ENCODE measurements at places on chromosomes 12 and 14.

DNA sequence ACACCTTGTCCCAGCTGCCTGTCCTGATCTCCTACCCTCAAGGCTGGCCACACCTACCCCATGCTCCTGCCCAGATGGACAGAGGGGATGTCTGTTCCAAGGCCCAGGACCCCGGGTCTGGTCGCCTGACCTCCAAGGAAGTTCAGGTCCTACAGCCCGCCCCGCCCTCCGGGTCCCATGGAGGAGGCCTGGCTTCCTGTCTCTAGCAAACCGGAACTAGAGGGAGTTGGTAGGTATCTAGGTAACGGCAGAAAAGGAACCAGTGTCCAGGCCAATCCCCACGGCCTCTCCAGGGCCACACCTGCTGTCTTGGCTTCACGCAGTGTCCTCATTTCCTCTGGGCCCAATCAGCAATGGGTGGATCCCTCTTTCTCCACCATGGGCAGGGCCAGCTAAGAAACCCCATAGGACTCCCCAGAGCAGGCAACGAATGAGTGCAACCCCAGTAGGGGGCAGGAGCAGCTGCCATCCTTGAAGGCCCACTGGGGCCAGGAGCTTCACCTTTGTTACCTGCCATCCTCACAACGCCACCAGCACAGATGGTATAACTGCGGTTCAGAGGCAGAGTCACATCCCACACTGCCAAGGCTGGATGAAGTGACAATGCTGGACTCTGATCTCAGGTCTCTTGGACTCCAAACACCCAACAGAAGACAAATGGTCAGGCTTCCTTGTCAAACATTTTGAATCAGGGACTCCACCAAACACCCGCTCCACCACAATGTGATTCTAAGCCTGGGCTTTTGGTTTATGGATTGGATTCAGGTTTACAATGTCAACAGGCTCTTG is 25.1 kb upstream of the RPLP0 start:
- DNase-seq, result no peak

DNA sequence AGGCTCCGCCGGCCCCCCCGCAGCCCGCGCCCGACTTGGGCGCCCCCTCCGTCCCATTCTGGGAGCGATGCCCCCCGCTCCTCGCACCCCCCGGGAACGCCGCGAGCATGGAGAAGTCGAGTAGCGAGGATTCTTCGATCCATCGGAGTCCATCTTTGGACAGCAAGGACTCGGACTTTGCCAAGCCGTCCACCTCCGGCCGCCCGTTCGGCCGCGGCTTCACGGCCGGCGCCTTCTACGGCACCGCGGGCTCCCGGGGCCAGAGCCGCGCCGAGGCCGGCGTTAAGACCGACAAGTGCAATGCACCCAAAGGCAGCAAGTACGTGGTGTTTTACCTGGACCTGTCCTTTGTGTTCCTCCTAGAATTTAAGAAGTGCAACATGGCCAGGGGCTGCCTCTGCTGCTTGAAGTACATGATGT is 123.6 kb downstream of the TSPAN9 start:
- DNase-seq, result no peak

DNA sequence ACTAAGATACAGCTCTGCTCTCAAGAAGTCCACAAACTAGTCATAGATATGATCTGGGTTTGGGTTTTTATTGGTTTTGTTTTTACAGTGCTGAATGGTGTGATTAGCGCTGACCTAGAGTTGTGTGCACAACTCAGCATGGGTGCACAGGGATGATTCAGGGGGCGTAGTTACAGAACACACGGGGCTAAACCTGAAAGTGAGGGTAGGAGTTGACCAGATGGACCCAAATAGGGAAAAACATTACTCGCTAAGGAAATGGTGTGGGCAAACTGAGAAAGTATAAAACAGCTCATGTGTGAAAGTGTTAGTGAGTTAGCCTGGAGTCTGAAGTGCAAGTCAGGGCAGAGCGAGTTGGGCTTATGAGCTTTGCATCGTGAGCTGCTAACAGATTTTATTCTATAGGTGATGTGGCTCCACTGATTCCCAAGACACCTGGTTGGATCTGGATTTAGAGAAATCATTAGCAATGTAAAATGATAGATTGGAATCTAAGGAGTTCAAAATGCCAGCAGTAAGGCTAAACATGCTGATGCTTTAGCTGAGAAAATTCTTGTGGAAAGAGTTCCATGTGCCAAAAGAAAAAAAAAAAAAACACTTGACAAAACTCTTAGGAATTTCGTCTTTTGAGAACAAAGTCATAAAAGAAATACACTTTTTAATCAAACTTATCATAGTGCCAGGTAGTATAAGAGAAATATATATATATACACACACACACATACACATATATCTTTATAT is 134.9 kb downstream of the SLC5A8 start:
- DNase-seq, result no peak

DNA sequence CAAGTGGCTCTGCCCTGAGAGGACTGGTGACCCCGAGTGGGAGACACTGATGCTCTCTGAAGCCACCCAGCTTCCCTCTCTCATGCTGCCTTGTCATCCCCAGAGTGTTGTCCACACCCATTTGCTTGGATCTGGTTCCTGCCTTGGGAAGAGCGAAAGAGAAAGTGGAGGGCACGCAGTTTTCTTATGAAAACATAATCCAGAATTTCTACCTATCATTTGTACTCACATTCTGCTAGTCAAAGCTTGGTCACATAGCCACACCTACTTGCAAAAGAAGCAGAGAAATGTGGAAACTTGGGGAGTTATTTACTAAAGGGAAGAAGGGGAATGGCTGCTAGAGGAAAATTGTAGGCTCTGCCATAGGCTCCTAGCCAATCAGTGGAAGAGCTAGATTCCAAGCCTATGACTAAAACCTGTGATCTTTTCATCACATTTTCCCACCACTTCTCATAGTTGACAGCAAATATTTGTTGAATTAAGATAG is 326.3 kb downstream of the ZFP36L1 start:
- DNase-seq, result no peak

DNA sequence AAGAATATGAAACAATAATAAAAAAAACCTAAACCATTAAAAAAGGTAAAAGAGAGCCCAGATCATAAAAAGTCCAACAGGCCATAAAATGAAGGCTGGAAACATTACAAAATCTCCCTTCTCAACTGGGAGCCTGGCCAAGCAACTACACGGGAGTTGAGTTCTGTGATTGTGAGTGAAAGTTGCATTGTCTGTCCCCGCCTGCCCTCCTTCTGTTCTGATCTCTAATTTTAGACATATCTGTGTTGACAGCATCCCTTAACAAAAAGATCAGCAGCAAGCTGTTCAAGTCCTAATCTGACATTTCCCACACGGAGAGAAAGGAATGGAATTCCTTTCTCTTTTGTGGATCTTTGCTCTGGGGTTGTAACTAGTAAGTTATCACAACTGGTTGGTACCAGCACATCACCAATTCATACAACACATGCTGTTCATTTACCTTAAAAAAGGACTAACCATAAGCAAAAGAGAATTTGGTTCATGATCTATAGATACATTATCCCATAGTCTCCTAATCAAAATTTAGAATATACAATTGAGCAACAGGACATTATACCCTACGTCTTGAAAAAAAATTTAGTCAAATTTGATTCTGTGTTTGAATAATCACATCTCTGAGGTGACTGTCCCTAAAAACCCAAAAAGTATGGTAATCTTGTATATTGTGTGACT is 205.1 kb upstream of the GZMB start:
- DNase-seq, result no peak

DNA sequence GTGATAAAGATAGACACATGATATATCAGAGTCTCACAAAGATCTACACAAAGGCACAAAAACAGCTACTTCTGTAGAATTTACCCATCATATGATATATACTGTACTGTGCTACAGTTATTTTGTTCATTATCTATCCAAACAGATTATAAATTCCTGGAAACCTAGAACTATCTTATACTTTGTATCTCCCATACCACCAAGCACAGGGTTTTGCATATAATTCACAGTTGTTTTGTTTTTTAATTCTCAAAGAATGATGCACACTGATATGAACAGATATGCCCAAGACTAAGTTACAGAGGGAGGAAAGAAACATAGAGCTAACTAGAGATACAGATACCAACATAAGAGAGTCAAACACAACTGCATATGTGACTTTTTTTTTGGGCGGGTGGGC is 3.4 kb downstream of the PRKAG1 start:
- DNase-seq, result no peak

- no peak for DNase-seq
Observed at GRCh38 chr12:15020156-15020555, 47.3 kb downstream of the PDE6H start.

- no peak for DNase-seq
Observed at GRCh38 chr12:1553987-1554982, 40.1 kb downstream of the FBXL14 start.

- no peak for DNase-seq
Observed at GRCh38 chr12:94941440-94941862, 62.0 kb downstream of the NDUFA12 start.

DNA sequence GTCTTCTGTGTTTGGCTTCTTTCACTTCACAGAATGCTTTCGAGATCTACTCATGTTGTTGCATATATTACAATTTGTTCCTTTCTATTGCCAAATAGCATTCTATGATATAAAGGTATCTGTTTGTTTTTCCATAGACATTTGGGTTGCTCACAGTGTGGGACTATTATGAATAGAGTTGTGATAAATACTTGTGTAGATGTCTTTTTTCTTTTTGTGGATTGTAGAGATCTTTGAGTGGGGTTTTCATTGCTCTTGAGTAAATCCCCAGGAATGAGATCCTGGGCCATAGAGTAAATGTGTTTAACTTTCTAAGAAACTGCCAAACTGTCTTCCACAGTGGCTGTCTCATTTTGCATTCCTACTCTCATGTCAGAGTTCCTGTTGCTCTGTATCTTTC is 24.9 kb upstream of the CEBPE start:
- DNase-seq, result no peak

- DNase-seq, result no peak
Observed at GRCh38 chr14:46818147-46818546, 166.6 kb upstream of the RPL10L start.

DNA sequence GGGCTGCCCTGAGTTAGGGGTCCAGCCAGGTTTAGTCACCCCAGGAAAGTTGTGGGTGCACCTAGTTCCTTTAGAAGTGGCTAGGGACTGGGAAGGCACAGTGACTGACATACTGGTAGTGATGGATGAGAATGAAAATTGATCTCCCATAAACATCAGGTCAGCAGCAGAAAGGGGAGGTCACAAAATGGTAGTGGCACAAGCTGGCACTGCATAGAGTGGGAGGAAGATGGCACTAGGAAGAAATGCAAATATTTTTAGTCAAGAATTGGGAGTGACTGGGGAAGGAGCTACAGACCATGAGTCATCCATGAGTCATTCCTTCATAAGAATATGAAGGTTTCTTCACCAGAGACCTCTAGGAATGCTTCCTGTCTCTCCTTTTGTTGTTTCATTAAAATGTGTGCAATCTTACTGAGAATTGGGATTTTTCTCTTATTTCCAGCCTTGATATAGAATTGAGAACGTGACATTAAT is 198.3 kb upstream of the AMIGO2 start:
- DNase-seq, result no peak

DNA sequence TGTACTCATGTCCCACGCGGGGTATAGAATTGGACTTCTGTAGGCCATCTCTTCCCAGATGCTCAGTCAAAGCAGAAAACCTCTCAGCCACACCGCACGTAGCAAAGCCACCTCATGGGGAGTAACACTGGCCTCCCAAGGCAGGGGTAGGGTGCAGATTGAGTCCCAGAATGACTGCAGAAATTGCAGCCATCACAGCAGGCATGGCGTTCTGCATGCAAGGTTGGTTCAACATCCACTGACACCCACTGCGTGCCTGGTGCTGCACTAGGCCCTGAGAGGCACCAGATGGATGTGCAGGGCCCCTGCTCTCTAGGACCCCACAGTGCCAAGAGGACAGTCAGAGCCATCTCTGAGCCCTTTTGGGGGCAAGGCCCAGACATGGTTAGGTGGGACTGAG is 39.9 kb downstream of the RAB35 start:
- no peak for DNase-seq

GRCh38 chr12:27304856-27305255 is 27.8 kb upstream of the BMAL2 start:
- DNase-seq, result no peak

DNA sequence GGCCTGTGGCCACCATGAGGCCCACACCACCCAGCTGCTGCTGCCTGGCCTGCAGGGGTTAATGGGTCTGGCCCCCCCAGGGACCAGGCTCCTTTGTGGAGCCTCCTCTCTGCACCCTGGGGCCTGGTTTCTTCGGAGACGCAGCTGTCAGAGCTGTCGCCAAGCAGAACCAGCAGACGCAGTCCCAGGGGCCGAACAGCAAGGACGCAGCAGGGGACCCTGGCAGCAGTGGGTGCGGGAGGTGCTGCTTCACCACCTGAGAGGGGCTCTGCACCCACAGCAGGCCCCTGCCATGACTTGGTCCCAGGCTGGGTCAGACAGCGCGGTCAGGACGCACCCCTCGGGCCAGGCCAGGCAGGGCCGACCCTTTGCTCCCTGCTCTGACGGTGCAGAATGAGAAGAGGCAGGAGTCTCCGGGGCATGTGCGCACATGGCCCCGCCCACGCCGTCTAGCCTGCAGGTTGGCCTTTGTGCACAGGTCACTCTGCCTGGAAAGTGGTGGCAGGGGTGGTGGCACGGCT is 30.5 kb downstream of the JAG2 start:
- DNase-seq, result no peak

GRCh38 chr14:28157289-28157869 is 609.2 kb upstream of the FOXG1 start:
- no peak for DNase-seq

DNA sequence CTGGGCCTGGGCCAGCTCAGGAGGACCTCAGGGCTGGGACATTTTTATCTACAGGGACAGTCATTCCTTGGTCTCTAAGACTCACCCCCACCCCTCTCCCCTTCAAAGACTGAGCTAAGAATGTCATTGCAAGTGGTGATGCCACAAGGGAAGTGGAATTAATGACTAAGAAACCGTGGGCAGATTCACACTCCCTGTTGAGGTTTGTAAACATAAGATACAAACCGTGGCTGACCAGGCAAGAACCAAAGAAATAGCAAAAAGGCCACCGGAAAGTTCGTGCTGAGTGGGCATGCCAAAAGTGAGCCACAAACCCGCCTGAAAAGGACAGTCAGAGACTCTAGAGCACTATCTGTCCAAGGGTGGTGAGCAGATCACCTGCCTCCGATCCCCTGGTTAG is 25.7 kb downstream of the NUAK1 start:
- no peak for DNase-seq

- DNase-seq, result no peak
Observed at GRCh38 chr12:26460361-26460760, 265.0 kb downstream of the SSPN start.

Measured in stimulated activated CD8-positive, alpha-beta memory T cell treated with anti-CD3 and anti-CD28 coated beads, Interleukin-15, amount 100 ng/mL, for 24 hours (primary cell).